HepG2 (cell line): ENCODE measurements at places on chromosomes 3 and 15.

GRCh38 chr3:107132674-107133073 is 244.6 kb upstream of the CCDC54 start:
- H3K4me1 ChIP-seq, result no peaks in the 10 kb centered on the region
- H3K4me3 ChIP-seq, result no peak overlapping the region
- H3K27ac ChIP-seq, result no peak overlapping the region
- H3K27me3 ChIP-seq, result no peaks in the 10 kb centered on the region
- no peaks in the 10 kb centered on the region for H3K36me3 ChIP-seq

DNA sequence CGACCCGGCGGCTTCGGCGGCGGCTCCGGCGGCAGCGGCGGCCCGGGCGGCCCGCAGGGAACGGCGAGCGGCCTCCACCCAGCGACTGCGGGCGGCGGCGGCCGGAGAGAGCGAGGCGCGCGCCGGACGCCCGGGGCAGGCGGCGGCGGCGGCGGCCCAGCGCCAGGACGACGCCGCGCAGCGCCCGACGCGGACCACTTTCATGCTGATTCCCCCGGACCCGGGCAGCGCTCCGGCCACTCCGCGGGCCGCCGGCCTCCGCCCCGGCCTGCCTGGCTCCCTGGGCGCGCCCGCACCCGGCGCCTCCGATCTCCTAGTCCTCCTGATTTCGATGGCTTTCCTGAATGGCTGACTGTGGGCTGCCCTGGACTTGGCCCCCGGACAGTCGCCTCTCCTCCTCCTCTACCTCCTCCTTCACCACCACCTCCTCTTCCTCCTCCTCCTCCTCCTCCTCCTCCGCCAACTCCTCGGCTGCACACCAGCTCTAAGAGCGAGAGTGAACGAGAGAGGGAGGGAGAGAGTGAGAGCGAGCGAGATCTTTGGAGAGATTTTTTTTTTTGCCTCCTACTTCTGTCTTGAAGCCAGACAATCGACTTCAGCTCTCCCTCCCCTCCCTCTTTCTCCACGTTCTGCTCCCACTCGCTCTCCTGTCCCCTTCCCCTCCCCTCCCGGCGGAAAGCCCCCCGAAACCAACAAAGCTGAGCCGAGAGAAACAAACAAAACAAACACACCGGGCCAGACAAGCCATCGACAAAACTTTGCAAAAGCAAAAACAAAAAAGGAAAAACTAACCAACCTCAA is 844 bp downstream of the NR2F2 start:
- peaks cover 35% of the 10 kb centered on the region for H3K4me1 ChIP-seq
- DNase-seq, result no peak
- peak overlapping the region; percentile 68 for H3K4me3 ChIP-seq
- no peaks in the 10 kb centered on the region for H3K27me3 ChIP-seq

DNA sequence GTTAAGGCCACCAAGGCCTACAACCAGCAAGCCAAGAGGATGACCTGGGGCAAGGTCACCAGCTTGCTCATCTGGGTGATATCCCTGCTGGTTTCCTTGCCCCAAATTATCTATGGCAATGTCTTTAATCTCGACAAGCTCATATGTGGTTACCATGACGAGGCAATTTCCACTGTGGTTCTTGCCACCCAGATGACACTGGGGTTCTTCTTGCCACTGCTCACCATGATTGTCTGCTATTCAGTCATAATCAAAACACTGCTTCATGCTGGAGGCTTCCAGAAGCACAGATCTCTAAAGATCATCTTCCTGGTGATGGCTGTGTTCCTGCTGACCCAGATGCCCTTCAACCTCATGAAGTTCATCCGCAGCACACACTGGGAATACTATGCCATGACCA is 3.6 kb downstream of the CXCR6 start:
- no peaks in the 10 kb centered on the region for H3K27me3 ChIP-seq
- H3K36me3 ChIP-seq, result peaks cover 69% of the 10 kb centered on the region; the same call in 2 of the 3 replicates

- no peaks in the 10 kb centered on the region for H3K36me3 ChIP-seq
- no peaks in the 10 kb centered on the region for H3K4me1 ChIP-seq
- no peak for DNase-seq
- H3K27me3 ChIP-seq, result no peaks in the 10 kb centered on the region
- no peak overlapping the region for H3K4me3 ChIP-seq
- no peak overlapping the region for H3K27ac ChIP-seq
These were observed 1144.5 kb downstream of the TUSC7 start for GRCh38 chr3:117853923-117854668.
